AG04450 (cell line): ENCODE measurements at places on chromosomes 11 and 22. TPM values are rescaled to one million over a fixed set of nuclear protein-coding genes. Genes with fewer than 3 reads are reported as not detected.

DNA sequence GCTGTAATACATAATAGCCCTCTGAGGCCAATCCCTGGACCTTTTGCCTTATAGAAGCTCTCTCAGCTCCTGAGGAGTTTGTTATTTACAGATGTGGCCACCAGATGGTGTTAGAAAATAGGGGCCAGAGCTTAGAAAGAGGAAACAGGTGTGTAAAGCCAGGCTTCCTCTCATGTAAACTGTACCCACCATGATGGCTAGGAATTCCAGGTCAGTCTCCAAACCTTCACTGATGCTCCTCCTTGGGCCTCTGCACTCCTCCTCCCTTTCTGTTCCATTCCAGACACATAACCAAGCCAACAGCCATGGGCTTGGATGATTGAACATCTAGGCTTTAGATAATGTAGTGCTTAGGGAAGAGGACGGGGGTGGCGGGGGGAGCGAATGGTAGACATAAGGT lies 39.7 kb downstream of the USP35 start:
- DNase-seq: peak; percentile 15

GRCh38 chr11:62621027-62621566 lies 689 bp downstream of the B3GAT3 start:
- no peak for DNase-seq

DNA sequence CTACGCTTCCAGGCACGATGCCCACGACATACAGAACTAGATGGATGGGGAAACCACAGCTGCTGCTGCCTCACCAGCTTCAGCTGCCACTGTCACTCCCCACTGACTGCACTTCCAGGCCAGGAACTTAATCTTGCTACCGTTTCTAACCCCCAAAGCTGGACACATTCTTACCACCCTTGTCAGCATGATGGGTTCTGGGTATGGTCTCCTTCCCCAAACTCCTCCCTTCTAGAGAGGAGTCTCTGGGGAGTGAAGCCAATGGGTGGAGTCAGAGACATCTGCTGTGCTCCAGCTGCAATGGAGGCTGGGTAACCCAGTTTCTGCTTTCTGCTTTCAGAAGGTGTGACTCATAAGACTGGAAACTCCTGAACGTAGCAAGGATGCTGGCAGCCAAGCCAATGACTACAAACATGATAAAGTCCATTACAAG lies 87.0 kb upstream of the THY1 start:
- peak; percentile 49 for DNase-seq

SLC25A18 gene
- not detected in 2 replicates for polyA plus RNA-seq

- no peak for DNase-seq
These were observed 15.7 kb upstream of the GNB1L start for GRCh38 chr22:19870153-19871022.

GRCh38 chr11:2860636-2861035 lies 24.9 kb downstream of the CDKN1C start:
- no peak for DNase-seq

TYMP gene
- polyA plus RNA-seq: 2.9 and 3.6 TPM in 2 replicates

DNA sequence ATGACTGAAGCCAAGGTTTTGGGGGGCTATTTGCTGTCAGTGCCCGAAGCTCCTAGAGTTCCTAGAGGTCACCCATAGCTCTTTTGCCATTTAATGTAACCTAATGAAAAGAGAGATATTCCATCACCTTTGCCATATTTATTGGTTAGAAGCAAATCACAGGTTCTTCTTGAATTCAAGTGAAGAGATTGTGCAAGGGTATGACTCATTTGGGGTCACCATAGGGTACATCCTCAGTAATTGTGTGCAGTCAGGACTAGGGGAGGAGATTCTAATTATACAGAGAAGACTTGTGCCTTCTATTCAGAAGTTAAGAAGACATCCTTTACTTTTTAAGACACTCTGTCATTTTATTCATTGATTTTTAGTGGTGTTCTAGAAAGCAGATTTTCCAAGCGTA lies 6.9 kb upstream of the PRAME start:
- no peak for DNase-seq

GRCh38 chr22:38074181-38075104 lies 9.5 kb downstream of the SLC16A8 start:
- DNase-seq: peak; percentile 10

ALDH3B1 gene
- polyA plus RNA-seq: 24.0 and 32.7 TPM in 2 replicates

GRCh38 chr11:721741-722345 lies 15.8 kb downstream of the EPS8L2 start:
- DNase-seq: no peak

DNA sequence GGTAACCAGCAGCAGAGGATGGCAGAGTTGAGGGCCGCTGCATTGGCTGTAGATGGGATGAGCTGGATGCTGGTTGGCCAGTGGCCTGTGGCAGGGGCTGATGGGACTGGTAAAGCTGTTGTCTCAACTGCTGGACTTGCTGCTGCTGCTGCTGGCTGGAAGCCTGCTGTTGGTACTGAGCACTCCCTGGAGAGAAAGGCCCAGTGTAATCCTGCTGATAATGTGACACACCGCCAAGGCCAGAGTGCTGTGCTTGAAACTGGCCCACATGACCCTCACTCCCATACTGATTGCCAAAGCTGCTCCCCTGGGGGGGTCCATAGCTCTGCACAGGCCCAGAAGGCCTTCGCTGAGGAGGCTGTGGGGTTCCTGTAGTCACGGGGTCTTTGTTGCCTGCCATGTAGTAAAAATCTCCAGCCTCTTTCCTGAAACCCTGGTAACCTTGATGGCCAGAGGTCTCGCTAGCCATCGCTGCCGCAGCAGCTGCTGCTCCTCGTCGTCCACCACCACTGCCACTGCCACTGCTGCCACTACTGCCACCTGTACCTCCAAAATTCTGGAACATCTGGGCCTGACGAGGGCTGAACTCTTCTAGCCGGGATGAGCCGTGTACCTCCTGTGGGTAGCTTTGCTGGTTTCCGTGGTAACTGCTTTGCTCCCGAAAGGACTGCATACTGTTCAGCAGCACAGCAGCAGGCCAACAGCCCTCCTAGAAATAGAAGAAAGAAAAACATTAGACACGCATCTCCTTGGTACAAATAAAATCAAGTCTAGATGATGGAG lies 55.6 kb downstream of the TCF20 start:
- no peak for DNase-seq

GRCh38 chr22:21972293-21972779 lies 10.3 kb downstream of the TOP3B start:
- DNase-seq: no peak

GRCh38 chr11:116691771-116692177 lies 81.0 kb downstream of the BUD13 start:
- no peak for DNase-seq

DNA sequence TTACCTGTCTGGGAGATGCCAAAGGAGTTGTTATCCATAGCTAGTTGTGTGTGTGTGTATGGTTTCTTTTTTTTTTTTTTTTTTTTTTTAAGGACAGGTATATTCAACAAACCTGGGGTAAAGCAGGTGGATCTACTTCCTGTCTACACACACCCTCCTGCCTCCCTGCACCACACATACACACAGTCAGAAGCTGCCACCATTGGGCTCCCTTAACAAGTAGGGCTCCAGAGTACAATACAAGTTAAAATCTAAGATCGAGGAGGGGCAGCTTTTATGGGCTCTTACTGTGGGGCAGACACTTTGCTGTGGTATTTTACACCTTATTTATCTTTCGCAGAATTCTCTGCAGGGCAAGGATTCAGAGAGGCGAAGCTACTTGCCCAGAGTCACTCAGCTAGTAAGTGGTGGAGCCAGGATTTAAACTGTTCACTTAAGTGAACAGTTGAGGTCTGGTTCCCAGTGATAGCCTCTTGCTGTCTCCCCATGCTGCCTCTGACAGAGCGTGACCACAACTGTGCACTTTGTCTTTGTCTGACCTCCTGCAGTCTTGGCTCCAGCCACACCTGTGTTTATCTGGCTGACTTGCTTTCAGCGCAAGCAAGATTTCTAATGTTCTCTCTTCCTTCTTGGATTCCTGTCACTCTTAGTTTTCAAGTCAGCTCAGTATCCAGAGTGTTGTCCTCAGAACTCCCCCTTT lies 135.0 kb downstream of the CSNK2A3 start:
- no peak for DNase-seq

DNA sequence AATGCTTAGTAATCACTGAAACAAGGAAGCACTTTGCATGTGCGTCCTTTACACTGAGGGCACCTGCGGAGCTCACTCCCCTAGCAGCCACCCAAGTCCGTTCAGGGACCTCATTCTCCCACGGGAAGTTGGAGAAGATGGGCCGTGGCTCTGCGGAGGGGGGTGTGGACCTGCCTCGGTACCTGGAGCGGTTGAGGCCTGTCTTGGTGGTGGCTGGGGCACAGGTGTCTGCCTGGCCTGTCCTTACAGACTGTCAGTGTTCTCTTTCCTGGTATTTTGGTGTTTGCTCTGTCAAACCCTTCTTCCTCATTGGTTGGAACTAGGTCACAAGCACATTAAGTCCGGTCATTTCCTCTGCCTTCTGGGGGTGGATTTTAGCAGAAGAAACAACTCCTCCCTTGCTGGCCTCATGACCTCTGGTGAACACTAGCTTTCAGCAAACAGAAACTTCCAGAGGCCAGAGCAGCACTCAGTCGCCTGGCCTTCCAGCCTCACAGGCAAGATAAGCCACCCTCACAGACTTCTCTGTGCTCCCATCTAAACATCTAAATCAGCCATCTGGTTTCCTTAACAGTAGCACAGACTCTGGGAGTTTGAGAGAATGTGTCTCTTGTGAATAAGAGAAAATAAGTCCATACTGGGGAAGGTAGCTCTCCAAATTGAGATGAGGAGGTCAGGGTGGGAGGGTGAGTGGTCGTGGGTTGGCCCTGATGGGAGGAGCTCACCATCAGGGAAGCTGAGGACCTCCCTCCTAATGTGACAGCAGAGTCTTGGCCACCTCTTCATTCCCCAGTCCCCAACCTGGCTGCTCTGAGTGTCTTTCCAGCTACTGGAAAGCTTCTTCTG lies 8.6 kb downstream of the SNAP29 start:
- DNase-seq: no peak

GRCh38 chr11:79670882-79671281 lies 230.1 kb upstream of the TENM4 start:
- no peak for DNase-seq

MUC6 gene
- polyA plus RNA-seq: not detected in 2 replicates

GRCh38 chr11:88188251-88188931 lies 13.1 kb upstream of the RAB38 start:
- DNase-seq: no peak

- DNase-seq: no peak
These were observed 25.6 kb upstream of the DRICH1 start for GRCh38 chr22:23657727-23658126.

CD44 gene
- polyA plus RNA-seq: 1,799 and 1,817 TPM in 2 replicates

DNA sequence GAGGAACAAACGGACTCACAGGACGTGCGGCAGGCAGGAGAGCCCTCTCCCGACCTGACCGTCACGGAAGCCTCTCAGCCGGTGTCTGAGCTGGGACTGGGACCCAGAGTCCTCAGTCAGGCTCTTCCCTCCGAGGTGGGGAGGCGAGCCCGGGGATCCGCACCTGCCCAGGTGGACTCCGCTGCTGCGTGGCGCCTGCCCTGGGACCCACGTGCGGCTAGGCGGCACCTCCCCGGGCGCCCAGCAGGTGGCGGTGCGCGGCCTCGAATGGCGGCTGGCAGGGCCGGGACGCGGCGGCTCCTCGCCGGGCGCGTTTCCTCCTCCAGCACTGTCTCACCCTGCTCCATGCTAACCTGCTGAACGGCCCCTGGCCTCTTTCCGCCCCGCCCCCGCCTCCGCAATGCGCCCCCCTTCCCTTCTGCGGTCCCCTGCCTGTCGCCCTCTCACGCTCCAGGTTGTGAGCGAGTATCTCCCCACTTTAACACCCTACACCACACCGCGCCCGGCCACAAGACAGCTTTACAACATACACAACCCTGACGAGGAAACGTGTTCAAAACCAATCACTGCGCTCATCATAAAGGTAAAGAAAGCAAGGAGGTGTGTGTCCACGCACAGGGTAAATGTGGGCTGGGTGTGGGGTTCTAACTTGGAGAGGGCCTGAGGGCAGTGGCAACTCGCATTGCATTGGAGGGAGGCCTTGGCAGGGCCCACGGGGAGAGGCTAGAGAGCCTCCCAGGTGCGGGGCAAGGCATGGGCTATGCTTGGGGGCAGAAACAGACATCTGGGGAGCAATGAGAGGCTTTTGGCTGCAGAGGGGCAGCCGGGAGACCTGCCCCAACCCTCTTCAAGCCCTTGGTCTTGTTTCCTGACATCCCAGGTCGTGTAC lies 25.9 kb upstream of the ATXN10 start:
- DNase-seq: no peak

- no peak for DNase-seq
These were observed 14.4 kb downstream of the KCNJ5 start for GRCh38 chr11:128905345-128906184.

GRCh38 chr11:90318651-90319050 lies 95.8 kb upstream of the CHORDC1 start:
- no peak for DNase-seq

MMP27 gene
- polyA plus RNA-seq: not detected in 2 replicates

DNA sequence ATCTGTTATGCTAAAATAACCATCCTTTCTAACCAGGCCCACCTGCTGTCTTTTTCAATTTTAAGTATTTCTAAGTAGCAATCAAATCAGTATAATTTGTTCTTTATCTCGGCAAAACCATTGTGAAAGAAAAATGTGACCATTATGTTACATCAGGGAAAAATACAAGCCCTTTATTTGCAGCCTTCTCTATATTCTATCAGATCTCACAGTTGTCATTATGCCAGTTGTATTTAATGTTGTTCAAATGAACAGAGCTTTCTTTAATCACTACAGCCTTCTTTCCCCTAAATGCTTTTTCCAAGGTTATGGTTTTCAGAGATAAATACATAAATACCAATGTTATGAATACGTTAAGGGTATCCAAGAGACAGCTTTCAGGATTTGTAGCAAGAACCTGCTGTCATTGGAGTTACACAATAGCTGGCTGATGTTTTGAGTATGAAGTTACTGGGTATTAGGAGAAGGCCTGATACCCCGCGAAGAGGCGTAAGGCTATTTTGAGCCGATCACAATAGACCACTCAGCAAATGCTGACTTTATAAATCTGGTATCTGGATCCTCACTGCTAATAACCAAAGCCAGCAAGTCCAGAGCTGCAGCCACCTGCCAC lies 406.3 kb downstream of the CADM1 start:
- peak; percentile 1 for DNase-seq

DNA sequence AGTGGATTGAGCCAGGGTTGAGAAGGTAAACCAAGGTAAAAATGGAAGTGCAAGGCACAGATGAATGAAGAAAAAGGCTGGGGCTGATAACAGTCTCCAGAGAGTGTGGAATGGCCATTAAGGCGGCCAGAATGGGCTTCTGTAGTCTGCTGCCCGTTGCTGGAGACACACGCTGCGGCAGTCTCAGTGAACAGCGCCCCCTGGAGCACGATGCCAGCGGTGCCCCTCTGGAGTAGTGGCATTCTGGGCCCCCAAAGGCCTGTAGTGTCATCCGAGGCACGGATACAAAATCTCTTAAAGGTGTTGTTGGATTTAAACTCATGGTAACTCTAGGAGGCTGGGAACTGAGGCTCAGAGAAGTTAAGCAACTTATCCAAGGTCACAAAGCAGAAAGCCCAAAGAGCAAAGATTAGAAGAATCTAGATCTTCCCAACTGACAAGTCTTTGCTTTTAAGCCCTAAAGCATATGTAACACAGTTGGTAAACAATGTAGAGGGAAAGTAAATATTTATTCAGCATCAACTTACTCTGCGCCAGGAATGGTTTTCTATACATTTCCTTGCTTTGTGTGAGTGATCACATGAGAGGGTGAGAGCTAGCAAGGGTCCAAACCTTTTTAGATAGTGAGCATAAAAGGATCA lies 18.2 kb downstream of the KCNJ1 start:
- no peak for DNase-seq

CENPM gene
- polyA plus RNA-seq: 5.1 and 6.8 TPM in 2 replicates
